HEK293T (cell line): ENCODE measurements at places on chromosomes 5 and 9.
A peak's percentile ranks its signal among the peaks of the same experiment; 100 is the strongest.

- DNase-seq: no peak
These were observed 134.9 kb downstream of the EFNA5 start for GRCh38 chr5:107535849-107536248.

DNA sequence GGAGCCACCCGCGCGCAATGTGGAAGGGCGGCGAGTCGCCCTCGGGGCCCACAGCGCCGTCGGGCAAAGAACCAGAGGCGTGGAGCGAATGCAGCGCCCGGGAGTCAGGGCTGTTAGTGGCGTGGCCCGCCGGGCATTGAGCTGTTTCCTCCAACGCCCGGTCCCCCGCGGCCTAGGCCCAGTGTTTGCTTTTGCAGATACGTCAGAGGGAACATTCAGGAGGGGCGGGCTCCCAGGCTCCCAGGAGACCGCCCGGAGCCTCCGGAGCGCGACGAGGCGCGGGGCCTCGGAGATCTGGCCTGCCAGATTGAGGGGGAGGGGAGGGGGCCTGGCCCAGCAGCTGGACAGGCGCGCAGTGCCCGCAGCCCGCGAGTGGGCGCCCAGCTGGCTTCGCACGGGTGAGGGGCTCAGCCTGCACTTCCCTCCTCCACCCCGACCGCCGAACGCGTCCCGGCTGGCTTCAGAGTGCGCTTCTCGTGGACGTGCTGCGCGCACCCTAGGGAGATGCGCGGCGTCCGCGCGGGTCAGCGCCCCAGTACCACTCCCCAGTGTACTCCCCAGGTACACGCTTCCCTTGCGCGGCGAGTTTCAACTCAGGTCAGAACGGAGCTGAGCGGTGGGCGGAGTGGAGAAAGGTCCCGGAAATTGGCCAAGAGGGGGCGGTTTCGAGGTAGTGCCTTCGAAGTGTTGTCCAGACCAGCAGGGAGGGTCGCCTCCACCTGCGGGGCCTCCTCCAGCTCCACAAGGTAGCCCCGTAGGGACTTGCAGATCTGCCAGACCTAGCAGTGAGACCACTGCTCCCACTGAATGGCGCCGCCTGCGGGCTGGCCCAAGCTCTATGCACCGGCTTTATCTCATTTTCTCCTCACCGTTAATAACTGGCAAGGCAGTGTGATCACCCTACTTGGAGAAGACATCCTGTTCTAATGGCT, 130.4 kb downstream of the TMEM174 start:
- DNase-seq: no peak

- DNase-seq: no peak
These were observed 19.7 kb downstream of the TTC39B start for GRCh38 chr9:15287309-15287708.

GRCh38 chr9:93904649-93905472, 50.3 kb downstream of the BARX1 start:
- no peak for DNase-seq

DNA sequence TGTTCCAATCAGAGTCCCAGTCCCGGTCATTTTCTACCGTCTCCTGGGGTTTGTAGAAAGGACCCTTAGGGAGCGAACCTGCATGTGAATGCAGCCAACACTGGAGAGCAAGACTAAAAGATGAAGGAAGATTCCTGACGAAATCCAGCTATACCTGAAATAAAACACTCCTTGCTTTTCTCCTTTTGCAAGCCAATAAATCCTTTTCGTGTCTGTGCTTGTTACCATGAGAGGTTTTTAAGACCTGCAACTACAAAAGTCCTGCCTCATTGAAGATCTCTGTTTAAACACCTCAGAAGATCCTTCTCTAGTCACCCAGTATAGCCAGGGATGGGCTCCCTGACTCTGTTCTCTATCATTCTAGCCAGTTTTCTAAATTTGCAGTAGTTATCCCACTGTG, 10.0 kb upstream of the SLC34A1 start:
- DNase-seq: no peak

DNA sequence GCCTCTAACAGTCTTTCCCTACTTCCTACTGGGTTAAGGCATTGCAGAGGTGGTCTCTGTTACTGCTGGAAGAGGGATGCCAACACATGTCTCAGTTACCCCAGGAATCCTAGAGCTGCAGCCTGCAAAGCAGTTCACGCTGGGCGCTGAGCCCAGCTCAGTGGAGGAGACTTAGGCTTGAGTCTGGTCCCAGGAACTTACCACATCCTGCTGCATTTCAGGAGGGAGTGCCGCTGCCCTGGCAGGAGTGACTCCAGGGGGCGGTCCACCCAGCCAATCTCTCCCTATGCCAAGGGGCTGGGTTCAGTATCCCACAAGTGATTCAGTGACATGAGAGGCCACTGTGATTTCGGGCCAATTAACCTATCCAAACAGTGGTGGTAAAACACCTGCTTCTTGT, 7.6 kb downstream of the TTC16 start:
- DNase-seq: no peak

DNA sequence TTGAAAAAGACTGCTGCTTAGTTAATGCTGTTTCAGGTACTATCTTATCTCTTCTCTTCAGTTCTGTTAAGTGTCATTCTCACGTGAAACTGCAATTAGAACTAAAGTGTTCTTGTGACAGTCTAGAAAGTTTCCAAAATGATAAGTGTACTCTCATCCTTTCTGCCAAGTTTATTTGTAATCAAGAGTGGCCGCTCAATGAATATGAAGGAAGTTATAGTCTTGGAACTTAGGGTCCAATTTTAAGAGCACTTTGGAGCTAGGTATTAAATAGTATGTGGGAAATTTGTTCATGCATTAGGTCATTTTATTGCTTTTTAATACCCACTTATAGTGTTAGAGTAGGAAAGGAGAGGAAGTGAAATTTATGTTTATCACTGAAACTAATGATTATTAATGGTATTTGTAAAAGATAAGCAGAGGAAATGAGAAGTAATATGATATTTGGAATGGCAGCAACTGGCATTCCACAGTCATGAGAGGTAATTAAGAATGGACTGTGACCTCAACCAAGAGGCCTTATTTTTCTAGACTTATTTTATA, 20.4 kb downstream of the XRCC4 start:
- no peak for DNase-seq

DNA sequence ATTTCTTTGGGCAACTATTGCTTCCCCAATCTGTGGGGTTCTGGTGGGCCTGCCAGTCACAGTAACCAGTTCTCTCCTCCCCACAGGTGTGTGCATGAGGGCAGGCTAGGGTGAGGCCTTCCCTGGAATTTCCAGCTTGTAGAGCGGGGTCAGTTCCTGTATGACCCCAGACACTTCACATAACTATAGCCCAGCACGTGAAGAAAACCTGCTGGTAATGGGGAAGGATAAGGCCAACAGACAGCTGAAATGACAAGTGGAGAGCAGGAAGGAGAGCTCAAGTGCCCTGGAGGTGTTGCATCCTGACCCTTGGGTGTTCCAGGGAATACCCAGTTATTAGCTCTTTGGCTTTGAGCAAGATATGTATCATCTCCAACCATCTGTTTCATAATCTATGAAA, 142.2 kb downstream of the CDC42SE2 start:
- no peak for DNase-seq

DNA sequence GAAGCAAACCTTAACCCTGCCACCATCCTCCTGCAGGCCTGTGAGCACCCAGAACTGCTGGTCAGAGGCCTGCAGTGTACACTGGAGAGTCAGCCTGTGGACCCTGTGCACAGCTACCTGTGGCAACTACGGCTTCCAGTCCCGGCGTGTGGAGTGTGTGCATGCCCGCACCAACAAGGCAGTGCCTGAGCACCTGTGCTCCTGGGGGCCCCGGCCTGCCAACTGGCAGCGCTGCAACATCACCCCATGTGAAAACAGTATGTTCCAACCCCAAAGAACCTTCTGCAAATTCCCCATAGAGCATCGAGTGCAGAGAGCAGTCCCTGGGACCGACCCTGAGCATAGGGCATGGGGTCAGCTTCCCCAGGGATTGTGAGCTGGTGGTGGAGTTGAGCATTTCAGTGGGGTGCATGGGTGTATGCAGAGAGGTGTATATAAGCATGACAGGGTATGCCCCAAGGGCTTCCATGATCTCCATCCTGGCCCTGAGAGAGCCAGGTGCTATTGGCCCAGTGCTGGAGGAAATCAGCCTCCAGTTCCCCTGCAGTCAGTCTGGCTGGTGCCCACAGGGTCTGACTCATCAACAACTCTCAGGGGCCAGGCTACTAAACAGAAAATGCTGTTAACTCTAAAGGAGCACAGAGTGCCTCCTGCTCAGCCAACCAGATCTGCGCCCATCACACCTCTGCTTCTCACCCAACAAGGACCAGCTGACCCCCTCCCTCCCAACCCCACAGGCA, 126.2 kb downstream of the SAXO1 start:
- DNase-seq: no peak

- no peak for DNase-seq
These were observed 95.1 kb downstream of the SH3TC2 start for GRCh38 chr5:148967783-148968182.

- no peak for DNase-seq
These were observed 287.9 kb downstream of the AGTPBP1 start for GRCh38 chr9:85453850-85454249.

DNA sequence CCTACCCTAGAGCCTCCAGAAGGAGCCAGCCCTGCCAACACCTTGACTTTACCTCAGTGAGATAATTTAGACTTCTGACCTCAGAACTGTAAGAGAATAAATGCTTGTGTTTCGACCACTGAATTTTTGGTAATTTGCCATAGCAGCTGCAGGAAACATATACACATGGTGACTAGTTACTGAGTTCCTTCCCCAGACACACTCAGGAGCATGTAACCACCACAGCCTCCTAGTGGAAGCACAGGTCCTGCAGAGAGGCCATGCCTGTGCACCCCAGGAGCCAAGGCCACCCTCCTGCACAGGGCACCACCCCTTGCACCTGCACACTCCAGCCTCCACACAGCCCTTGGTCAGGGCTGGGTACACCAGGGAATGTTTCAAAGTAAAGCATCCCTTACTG, 7.6 kb upstream of the CAMSAP1 start:
- DNase-seq: no peak

DNA sequence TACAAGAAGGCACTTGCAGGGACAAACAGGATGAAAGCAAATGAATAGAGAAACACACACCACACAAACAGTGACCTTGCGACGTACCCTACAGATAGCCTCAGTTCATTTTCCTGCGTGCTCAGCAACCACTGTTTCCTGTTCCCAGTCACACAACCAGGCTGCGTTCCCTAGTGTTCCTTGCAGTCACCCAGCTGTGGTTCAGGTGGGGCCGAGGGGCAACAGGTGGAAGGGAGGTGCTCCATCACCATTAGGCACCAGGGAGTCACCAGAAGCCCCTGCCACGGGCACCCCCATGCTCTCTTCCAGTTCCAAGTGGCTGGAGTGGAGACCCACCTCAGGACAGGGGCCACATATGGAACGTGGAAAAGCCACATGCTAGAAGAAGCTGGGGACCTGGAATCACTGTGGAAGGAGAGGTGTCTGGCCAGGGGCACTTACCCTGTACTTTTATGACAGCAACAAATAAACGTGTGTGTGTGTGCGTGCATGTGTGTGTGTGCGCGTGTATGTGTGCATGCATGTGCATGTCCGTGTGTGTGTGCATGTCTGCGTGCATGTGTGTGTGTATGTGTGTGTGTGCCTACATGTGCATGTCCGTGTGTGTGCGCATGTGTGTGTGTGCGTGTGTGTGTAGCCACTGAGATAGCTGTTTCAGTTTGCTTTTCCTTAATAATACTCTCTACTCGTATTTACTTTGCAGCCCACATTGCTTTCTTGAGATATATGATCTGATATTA, 18.8 kb upstream of the FCN2 start:
- DNase-seq: no peak

- DNase-seq: no peak
These were observed 85.4 kb downstream of the RXRA start for GRCh38 chr9:134411440-134412297.

DNA sequence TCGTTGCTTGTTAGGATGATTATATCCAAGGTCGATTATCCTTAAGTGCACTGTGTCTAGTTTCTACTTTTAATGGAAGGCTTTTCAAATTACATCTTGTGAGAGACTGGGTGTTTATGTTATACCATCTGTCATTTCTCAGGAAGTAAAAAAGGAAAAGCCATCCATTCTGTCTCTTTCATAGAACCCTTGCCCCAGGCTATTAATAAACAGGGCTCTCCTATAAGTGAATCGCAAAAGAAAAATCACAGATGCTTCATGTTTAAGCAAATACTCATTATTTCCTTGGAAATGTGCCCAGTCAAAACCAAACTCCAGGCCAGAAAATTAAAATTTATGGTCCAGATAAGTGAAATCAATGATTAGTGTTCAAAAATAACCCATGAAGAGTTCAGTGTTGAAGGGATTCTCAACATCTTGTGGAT, 58.1 kb downstream of the STARD4 start:
- no peak for DNase-seq

GRCh38 chr5:145978708-145979107, 42.3 kb downstream of the SH3RF2 start:
- no peak for DNase-seq

- no peak for DNase-seq
These were observed 100.6 kb downstream of the EFNA5 start for GRCh38 chr5:107570181-107570580.

GRCh38 chr5:72252574-72253155, 67.4 kb downstream of the MRPS27 start:
- DNase-seq: no peak

DNA sequence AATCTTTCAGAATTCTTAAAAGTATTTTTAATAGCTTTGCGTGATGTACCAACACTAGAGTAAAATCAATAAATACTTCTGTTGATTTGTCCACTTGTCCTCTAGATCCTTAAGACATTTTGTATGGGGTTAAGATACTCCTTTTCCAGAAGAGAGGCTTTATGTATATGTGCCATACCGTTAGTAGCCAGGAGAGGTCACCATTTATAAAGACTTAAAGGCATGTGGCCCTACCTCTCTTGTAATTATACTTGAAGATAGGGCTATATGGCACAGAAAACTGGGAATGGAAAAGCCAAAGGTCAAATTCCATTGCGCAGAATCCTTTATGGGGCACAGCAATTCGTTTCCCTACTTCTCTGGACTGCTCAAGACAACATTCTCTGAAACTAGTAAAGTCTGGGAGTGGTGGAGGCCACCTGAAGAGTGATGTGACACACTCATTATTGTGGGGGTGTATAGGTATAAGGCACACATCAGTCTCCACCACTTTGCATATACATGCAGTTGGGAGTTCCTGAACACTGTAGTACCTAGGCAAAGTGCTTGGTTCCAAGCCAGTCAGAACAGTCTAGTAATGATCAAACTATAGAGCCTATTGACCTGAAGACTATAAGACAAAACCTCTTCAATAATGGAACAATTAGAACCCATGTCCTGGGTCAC, 140.1 kb upstream of the FBXL17 start:
- peak; percentile 40 for DNase-seq

DNA sequence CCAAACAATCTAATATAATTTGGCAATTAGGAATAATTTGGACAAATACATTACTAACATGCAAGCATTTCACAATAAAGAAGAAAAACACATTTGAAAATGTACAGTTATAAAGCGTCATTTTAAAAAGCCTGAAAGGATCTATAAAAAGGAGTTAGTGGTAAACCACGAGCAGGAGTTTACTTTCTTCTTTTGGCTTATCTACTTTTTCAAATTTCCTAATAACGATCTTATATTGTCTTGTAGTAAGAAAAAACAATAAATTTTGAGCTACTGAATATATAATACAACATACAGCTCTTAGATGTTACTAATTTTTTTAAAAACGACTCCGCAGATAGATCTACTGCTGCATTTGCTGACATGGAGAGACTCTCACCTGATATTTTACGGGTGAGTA, 79.9 kb downstream of the SMIM23 start:
- DNase-seq: no peak
